ENCODE measurements at places on chromosomes 5 and 9. TPM values are rescaled to one million over a fixed set of nuclear protein-coding genes. Genes with fewer than 3 reads are reported as not detected.
A peak's percentile ranks its signal among the peaks of the same experiment; 100 is the strongest.

- no peaks in the 10 kb centered on the region for H3K4me1 ChIP-seq
- H3K36me3 ChIP-seq: no peaks in the 10 kb centered on the region
- H3K27ac ChIP-seq: no peak overlapping the region
Measured at GRCh38 chr9:16718296-16718695, 152.2 kb downstream of the BNC2 start.

- DNase-seq: no peak
- no peak overlapping the region for H3K27ac ChIP-seq
- H3K4me3 ChIP-seq: no peak overlapping the region
- H3K36me3 ChIP-seq: no peaks in the 10 kb centered on the region
- peaks cover 29% of the 10 kb centered on the region for H3K27me3 ChIP-seq
Measured at GRCh38 chr5:62206150-62206829, 99.7 kb upstream of the KIF2A start.

GRCh38 chr9:4079346-4079745 lies 220.5 kb downstream of the GLIS3 start:
- no peaks in the 10 kb centered on the region for H3K36me3 ChIP-seq
- no peak overlapping the region for H3K27ac ChIP-seq
- H3K4me3 ChIP-seq: no peak overlapping the region
- H3K4me1 ChIP-seq: no peaks in the 10 kb centered on the region
- no peak for DNase-seq
- H3K27me3 ChIP-seq: peaks cover 8% of the 10 kb centered on the region

- peaks cover 36% of the 10 kb centered on the region for H3K4me1 ChIP-seq
- peaks cover 4% of the 10 kb centered on the region for H3K36me3 ChIP-seq
Measured at GRCh38 chr9:113154471-113154870, 3.7 kb downstream of the SLC31A2 start.

DNA sequence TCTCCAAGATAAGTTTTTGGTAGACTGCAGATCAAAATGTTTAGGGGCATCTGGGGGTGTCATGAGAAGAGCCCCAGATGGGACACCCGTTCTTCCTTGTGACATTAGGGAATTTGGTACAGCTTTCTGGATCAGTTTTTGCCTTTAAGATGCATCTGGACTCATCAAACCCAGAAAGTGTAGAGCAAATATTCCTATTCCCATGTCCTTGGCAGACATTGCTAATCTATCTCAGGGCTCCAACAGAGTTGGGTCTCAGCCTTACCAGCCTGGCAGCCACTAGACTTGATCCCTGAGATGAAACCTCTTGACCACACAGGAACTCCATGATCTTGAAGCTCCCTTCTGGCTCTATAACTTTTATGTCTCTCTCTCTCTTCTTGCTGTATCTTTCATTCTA lies 35.6 kb downstream of the ERGIC1 start:
- peaks cover 13% of the 10 kb centered on the region for H3K4me1 ChIP-seq
- no peak overlapping the region for H3K4me3 ChIP-seq
- H3K27me3 ChIP-seq: no peaks in the 10 kb centered on the region
- DNase-seq: no peak

- peaks cover 40% of the 10 kb centered on the region for H3K27me3 ChIP-seq
- peaks cover 2% of the 10 kb centered on the region for H3K4me1 ChIP-seq
- no peak overlapping the region for H3K27ac ChIP-seq
- peak overlapping the region; percentile 10 for H3K4me3 ChIP-seq
- DNase-seq: no peak
Measured at GRCh38 chr9:134326724-134327601, 708 bp downstream of the RXRA start.

DNA sequence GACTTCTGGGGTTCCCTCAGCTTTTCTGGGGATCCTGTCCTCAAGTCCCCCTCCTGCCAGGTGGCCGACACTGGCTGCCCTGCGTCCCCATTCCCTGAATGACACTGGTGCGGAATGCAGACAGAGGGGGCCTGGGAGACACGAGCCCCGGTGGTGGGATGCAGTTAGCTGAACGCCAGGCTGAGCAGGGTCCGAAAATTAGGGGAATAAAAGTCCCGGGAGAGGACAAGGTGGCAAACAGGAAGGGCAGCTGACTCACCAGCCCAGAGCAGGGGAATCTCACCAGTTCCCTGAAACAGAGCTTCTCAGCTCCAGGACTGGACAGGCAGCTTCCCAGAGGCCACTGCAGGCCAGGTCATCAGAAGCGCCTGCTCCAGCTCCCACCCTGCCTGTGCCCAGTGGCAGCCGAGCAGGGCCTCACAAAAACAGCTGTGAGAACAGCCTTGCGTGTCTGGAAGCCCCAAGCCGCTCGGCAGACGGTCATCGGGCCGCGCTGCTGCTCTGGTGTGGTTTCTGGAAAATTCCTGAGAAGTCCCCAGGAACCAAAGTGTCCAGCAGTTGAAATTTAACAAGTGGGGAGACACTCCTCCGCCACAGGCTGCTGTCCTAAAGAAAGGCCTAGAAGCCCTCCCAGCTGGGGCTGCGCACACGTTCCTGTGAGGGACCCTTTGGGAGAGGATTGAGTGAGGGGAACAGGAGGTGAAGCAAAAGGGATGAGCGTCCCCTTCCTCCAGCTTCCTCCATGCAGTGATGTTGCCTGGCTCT lies 47.6 kb upstream of the EXOC3 start:
- H3K4me1 ChIP-seq: peaks cover 39% of the 10 kb centered on the region
- H3K27ac ChIP-seq: peak overlapping the region; percentile 65
- peaks cover 15% of the 10 kb centered on the region for H3K36me3 ChIP-seq
- H3K4me3 ChIP-seq: no peak overlapping the region
- no peak for DNase-seq

PROB1 gene
- total RNA-seq: 4.3 TPM

CDC20B gene
- total RNA-seq: 0.48 TPM

SPINK7 gene
- total RNA-seq: not detected

Measured in activated naive CD8-positive, alpha-beta T cell treated with anti-CD3 and anti-CD28 coated beads, Interleukin-2, amount 10 ng/mL, durations not matched to agents 7 days and 5 days (primary cell).